Cardiac septum (tissue), 1 donor: ENCODE measurements at places on chromosomes 6 and 20. TPM values are rescaled to one million over a fixed set of nuclear protein-coding genes. Genes with fewer than 3 reads are reported as not detected.

DNA sequence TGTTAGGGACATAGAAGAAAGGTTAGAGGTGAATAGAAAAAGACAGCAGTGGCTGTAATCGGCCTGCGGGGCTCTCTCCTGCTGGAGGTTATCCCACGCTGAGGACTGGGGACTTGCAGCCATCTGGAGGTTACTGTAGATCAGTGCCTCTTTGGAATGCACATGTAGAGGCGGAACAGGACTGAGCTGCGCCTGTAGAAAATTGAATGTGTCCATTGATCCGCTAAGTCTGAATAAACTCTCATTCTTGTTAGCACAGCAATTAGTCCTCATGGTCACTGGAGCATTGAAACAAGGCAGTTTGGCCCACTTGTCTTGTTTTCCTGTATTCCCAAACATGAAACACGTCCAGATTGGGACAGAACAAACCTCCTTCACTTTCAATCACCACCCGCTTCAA is 46.3 kb upstream of the F13A1 start:
- no peak for DNase-seq

GRCh38 chr6:56827908-56828649 is 126.8 kb upstream of the BEND6 start:
- DNase-seq = no peak

GRCh38 chr6:125612345-125612846 is 137.0 kb upstream of the HEY2 start:
- no peak for DNase-seq

NQO2 gene
- 37.9 TPM for total RNA-seq

DNA sequence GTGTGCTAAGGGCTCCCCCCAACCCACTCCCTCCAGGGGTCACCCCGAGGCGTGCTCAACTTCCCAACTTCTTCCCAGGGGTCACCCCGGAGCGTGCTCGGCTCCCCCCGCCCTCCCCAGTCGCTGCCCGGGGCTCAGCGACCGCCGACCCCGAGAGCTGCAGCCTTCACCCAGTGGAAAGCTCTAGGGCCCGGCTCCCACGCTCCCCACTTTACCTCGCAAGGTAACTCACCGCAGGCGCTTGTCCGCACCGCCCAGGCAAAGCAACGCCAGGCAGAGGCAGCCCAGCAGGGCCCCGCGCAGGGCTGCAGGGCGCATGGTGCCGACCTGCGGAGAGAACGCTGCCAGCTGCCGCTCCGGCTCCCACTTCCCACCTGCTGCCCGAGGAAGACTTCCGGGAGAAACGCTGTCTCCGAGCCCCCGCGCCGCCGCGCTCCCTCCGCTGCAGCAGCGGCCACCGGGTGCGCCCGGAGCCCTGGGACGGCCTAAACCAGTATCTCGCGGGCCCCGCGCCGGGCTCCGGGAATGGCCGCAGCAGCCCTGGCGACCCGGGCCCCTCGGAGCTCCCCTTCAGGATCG is 396 bp downstream of the RNASET2 start:
- no peak for DNase-seq

DNA sequence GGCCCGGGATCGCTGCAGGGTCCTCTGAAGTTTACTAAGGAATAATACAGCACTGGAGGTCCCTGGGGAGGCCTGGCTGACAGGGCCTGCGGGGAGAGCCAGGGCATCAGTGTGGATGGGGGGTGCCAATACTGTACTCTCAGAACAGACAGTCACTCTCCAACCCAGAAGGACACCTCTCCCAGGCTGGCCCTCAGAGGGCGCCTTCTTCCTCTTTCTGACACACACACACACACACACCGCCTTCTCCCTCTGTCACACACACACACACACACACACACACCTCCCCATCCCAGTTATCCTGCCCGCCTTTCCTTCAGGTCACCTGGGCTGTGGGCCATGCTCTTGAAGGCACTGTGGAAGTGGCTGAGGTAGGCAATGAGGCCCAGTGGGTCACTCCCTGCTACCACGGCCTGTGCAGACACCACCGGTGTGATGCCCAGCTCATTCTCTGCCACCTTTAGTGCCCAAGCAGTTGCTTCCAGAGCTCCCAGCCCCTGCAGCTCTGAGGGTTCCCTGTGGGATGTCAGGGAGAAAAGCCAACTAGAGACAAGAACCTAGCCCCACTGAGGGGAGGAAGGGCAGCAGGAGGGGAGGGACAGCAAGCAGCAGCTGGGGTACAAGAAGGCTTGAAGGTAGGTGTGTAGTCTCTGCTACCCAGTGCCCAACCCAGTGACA is 7.5 kb downstream of the SMPD2 start:
- no peak for DNase-seq

DNA sequence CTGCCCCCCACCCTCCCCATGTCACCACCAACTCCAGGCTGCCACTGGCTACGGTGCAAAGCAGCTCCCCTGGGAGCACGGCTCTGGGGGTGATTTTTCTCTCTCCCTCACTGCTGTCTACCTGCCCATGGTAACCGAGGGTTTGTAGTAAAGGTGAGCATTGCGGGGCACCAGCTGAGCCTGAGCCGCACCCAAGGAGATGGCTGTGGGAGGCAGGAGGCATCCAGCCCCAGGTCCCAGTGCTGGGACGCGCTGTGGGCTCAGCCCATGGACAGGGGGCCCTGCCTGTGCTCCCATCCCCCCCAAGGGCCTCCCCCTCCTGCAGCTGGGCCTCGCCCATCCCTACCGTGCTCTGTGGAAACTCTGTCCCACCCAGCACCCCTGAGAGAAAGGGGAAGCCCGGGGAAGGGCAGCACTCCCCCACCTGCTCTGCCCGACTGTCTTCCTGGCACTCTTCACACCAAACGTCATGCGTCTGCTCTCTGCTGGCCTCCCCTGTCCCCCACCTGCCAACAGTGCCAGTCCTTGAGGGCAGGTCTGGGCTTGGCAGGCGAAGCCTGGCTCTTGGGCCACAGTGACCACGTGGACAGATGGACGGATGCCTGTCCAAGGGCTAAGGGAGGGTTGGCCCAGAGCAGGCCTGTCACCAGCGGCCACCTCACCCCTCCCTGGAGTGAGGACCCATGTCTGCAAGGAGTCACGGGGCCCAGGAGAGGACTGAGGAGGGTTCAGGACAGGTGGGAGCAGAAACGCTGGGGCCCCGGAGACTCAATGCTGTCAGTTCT is 3.8 kb upstream of the CHRNA4 start:
- no peak for DNase-seq

- DNase-seq = no peak
Measured at GRCh38 chr6:32060966-32061655, 22.9 kb downstream of the CYP21A2 start.

- DNase-seq = peak; percentile 33
Measured at GRCh38 chr6:149923327-149923986, 536 bp upstream of the RAET1G start.

DNA sequence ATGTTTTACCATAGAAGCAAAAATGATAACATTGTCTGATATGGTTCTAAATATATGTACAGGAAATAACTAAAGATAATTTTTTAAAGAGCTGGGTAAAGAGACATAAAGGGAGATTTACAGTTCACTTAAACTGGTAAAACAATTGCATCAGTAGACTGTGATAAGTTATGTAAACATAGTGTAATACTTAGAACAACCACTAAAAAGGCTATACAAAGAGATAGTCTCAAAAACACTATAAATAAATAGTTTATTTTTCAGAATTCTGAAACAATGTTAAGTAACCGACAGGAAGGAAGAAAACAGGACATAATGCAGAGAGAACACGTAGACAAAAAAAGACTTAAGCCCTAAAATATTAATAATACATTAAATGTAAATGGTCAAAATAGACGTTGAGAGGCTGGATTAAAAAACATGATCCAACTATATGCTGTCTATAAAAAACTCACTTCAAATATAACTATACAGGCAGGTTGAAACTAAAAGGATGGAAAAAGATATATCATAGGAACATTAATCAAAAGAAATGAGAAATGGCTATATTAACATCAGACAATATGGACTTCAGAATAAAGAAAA is 32.7 kb upstream of the ATXN1 start:
- DNase-seq = no peak

- DNase-seq = no peak
Measured at GRCh38 chr6:2576499-2576898, 174.2 kb downstream of the MYLK4 start.

CASS4 gene
- total RNA-seq = 0.30 TPM

OPRM1 gene
- total RNA-seq = not detected

DNA sequence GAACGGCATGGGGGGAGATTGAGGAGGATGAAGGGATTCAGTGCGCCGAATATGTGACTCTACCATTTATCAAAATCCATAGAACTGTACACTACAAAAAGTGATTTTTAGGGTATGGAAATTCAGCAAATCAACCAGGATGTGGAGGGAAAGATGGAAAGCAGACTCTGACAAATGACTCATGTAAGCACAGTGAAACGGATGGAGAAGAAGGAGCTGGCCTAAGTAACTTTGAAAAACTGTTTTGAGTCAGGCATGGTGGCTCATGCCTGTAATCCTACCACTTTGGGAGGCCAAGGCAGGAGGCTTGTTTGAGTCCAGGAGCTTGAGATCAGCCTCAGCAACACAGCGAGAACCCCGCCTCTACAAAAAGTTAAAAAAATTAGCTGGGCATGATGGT is 39.2 kb downstream of the MUC22 start:
- no peak for DNase-seq

DNA sequence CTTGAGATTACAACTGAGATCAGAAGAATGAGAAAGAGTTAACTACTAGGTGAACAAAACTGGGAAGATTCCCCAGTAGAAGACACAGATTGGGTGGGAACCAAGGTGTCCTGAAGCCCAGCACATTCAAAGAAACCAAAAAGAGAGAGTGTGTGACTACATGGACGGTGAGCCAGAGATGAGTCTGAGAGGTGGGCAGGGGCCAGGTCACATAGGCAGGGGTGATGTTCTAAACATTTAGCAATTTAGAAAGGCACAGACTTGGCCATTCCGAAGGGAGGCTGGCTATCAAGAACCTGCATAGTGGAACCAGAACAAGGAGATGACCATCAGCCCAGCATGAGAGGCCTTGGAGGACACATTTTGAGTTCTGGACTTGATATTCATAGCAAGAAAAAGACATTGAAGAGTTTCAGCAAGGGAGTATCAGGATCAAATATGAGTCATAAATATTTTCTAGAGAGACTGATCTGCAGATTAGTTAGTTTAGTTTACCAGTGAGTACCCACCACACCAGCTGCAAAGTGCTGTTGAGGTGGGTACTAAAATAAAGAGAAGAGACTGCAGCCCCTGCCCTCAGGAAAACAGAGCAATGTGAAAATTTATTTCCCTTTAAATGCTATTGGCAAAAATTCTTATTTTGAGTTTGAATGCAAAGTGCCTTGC is 340.5 kb upstream of the PRDM1 start:
- no peak for DNase-seq
